ENCODE measurements at places on chromosomes 1 and 21. TPM values are rescaled to one million over a fixed set of nuclear protein-coding genes. Genes with fewer than 3 reads are reported as not detected.

GRCh38 chr1:108897865-108898720 lies 21.3 kb downstream of the GPSM2 start:
- H3K27ac ChIP-seq = no peak overlapping the region
- no peak for DNase-seq
- no peaks in the 10 kb centered on the region for H3K36me3 ChIP-seq
- H3K4me3 ChIP-seq = no peak overlapping the region

GPR52 gene
- 0.98 TPM for total RNA-seq

GRCh38 chr1:156592910-156593660 lies 1.5 kb downstream of the NAXE start:
- H3K4me3 ChIP-seq = no peak overlapping the region
- DNase-seq = no peak
- H3K27ac ChIP-seq = no peak overlapping the region
- H3K27me3 ChIP-seq = no peaks in the 10 kb centered on the region
- no peaks in the 10 kb centered on the region for H3K4me1 ChIP-seq

- peaks cover 19% of the 10 kb centered on the region for H3K4me1 ChIP-seq
- H3K27ac ChIP-seq = no peak overlapping the region
- no peak for DNase-seq
These were observed 10.9 kb downstream of the TNFRSF25 start for GRCh38 chr1:6454856-6455751.

DNA sequence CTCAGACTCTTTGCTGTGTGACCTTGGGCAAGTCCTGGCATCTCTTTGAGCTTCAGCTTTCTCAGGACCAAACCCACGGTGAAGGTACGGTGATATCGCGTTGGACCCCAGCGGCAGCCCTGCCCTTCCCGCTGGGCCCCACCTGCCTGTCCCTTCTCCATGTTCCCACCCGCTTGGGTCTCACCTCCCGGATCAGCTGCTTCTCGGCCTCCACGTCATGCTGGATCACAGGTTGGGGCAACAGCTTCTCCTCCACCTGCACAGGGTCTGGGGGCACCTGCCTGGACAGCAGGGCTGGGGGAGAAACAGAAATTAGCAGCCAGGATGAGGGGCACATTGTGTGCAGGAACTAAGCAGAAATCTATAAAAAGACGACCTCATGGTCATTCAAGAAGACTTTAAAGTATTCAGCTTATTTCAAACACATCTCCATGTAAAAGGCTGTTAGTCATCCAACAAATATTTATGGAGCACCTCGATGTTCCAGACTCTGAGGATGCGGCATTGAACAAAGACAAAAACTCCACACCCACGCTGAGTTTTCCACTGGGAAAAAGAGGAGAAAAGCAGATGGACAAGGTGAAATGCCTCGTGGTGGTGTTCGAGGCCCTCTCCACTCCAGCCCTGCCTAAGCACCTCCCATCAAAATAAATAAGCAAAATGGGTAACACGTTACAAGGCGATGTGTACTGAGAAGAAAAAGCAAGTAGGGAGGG lies 19.5 kb downstream of the KIF17 start:
- no peak for DNase-seq
- H3K27me3 ChIP-seq = no peaks in the 10 kb centered on the region
- no peaks in the 10 kb centered on the region for H3K36me3 ChIP-seq
- peaks cover 13% of the 10 kb centered on the region for H3K4me1 ChIP-seq
- no peak overlapping the region for H3K4me3 ChIP-seq

ACTL8 gene
- total RNA-seq = not detected

GRCh38 chr1:213054733-213055591 lies 3.9 kb downstream of the RPS6KC1 start:
- no peak for DNase-seq
- H3K4me1 ChIP-seq = peaks cover 22% of the 10 kb centered on the region
- H3K4me3 ChIP-seq = no peak overlapping the region
- no peaks in the 10 kb centered on the region for H3K27me3 ChIP-seq
- no peak overlapping the region for H3K27ac ChIP-seq

ATP1A4 gene
- total RNA-seq = not detected

- H3K27ac ChIP-seq = no peak overlapping the region
- peaks cover 39% of the 10 kb centered on the region for H3K36me3 ChIP-seq
- H3K4me3 ChIP-seq = no peak overlapping the region
- no peaks in the 10 kb centered on the region for H3K27me3 ChIP-seq
- no peak for DNase-seq
- H3K4me1 ChIP-seq = peaks cover 16% of the 10 kb centered on the region
These were observed 160.7 kb downstream of the PGBD5 start for GRCh38 chr1:230265200-230266115.
